ENCODE measurements at places on chromosomes 5 and 9.

DNA sequence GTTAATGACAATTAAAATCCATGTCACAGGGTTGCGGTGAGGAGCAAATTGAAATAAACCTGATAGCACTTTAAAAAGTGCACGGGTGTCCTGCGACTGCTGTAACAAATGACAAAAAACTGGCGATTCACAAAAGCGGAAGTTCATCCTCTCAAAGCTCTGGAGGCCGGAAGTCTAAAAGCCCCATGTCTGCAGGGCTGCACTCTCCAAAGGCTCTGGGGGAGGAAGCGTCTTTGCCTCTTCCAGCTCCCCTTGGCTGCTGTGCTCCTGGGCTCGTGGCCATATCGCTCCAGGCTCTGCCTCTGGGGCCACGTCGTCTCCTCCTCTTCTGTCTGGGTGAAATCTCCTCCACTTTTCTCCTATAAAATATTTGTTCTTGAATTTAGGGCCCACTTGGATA, 273.9 kb upstream of the IRX2 start:
- no peak for DNase-seq

GRCh38 chr9:136373300-136374182, at the start of gene CARD9:
Gene CARD9, minus strand, starts transcription at chr9:136373669. Its CDS starts 1,591 bp downstream, at chr9:136372078.
- no peak for DNase-seq

- no peak for DNase-seq
Measured at GRCh38 chr5:163463063-163463435, 2.6 kb downstream of the HMMR start.

DNA sequence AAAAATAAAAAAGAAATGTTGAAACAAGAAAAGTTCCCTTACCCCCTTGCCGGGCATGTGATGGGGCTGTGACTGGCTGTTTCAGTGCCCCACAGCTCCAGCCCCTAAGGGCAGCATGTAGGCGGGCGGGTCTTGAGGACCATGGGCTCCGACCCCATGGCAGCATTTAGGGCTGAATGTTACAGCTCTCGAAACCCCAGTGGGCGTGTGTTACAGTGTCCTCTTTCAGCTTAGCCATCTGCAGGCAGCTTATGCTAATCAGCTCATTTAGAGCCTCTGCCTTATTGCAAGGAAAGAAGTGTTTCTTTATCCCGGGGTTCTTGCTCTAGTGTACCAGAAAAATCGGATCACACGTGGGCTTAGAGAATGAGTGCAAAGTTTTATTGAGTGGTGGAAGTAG, 497.4 kb upstream of the CYLC2 start:
- DNase-seq = no peak

- DNase-seq = no peak
Measured at GRCh38 chr5:168585119-168585856, 6.1 kb upstream of the PANK3 start.

- DNase-seq = no peak
Measured at GRCh38 chr9:95067897-95068296, 249.6 kb downstream of the FANCC start.

DNA sequence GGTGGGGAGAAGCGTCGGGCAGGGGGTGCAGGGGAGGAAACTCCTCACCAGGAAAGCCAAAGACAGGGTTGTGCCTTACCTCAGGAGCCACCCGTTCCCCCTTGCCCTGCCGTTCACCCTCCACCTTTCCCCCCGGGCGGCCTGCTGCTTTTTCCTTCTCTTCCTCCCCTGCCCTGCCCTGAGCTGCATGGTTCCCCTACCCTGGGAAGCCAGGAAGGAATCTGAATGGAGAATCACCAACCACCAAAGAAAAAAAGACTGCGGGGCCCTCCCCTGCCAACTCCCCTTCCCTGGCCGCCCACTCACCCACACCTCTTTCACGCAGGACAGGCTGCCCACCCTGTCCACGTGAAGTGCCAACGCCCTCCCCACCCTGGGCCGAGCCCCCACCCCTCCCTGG, 820 bp upstream of the NFX1 start:
- DNase-seq = no peak

GRCh38 chr9:131583337-131583645, 38.0 kb downstream of the PRRT1B start:
- DNase-seq = no peak

Measured in Panc1 (cell line).